GM04503 (cell line): ENCODE measurements at places on chromosomes 16 and 17.

DNA sequence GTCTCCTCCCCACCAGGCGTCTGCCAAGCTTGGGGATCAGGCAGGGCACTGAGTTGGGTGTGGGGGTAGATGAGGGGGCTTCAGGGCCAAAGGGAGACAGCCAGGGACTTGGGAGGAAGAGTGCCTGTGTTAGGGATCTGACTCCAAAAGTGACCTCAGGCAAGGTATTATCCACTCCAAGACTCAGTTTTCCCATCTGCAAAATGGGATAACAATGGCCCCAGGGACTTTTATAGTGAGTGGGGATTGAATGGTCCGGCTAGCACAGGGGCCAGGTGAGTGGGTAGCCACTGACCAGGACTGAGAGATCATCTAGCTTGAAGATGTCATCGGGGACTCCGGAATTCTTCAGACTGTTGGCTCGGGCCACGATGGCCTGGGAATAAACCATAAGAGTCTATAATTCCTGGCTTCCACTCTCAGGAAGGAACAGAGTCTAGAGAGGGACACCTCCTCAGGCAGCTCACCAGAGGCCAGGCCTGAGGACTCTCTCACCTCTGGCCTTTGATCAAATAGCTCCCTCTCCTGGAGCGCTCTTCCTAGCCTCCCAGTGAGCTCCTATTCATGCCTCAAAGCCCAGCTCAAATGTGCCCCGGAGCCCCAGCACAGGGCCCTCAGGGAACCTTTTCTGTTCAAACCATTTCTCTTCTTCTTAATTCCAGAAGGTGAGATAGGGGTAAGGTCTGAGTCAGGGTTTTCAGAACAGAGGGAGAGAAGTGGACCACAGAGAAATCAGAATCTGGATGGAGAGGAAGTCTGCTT lies 3.5 kb downstream of the FLII start:
- no peak for DNase-seq

GRCh38 chr17:48997103-48997826 lies at the start of gene IGF2BP1:
TSS of gene IGF2BP1 (plus strand) at chr17:48997385. CDS start at chr17:48997746, 361 bp downstream.
- DNase-seq = no peak

GRCh38 chr17:44353672-44354331 lies 8.7 kb downstream of the GRN start:
- DNase-seq = no peak

DNA sequence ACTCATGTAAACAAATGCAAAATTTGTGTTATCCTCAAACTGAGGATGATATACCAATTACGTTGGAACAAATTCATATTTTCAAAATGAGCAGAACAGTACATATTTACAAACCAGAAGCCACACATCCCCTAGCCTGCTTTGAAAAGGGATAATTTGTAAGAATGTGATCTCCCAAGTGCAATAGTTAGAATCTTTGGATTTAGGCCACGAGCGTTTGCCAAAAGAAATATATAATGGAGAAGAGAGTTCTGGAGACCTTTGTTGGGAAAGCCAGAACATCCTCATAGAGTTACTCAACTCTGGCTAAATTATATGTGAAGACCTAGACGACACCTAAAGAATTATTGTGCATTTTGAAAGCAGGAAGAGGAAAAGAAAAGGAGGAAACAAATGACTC lies 449.3 kb downstream of the KCNJ2 start:
- no peak for DNase-seq
